H9 (cell line): ENCODE measurements at places on chromosomes 12 and 14. TPM values are rescaled to one million over a fixed set of nuclear protein-coding genes. Genes with fewer than 3 reads are reported as not detected.

DNA sequence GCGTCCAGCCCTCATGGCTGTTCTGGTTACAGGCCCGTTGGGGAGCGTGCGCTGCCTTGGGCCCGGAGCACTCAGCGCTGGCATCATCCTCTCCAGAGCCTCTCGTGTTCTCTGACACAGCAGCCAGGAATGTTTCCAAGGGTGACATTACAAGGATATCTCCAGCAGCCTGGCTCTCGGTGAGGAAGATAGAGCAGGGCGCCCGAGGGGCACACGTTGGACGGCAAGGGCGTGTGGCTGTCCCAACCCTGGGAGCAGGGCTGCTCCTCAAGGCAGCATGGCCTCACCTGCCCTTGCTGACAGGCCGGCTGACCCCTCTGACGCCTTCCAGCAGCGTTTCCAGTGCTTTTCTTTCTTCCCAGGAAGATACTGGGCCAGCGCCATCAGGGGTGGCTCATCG lies 14.4 kb downstream of the LRCOL1 start:
- DNase-seq: no peak

DNA sequence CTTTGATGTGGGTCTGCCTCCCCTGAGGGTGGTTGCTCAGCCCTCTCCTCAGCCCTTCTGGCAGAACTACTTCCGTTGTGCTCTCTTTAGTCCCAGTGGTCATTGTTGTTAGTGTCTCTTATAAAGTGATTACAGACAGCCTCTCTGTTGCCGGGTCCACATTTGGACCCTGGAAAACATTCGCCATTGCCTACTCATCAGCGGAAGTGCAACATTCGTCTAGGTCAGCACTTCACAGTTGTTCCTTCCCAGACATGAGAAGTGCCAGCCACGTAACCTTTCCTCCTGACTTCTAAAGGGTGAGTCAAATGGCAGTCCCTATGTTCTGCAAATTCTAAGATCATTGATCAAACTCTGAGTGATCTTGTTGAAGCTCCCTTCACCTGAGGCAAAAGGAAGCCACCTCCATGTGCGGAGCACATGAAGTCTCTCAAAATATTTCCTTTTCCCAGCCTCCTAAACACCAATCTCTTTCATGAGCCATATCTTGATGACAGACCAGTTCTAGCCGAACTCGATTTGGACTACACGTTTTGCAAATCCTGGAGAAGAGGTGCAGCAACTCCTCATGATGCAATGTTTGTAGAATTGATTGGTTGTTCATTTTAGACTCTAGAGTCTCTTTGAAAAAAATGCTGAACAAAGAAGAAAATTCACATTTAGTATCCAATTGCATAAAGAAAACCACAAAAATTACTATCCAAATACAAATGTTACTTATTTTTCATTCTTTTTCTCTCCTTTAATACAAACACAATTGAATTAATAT lies 163.8 kb downstream of the RPL10L start:
- no peak for DNase-seq

The DDIT3 gene
- total RNA-seq: 12.8 and 14.1 TPM in 2 replicates

GRCh38 chr12:40241741-40242140 lies 16.9 kb downstream of the LRRK2 start:
- DNase-seq: no peak

DNA sequence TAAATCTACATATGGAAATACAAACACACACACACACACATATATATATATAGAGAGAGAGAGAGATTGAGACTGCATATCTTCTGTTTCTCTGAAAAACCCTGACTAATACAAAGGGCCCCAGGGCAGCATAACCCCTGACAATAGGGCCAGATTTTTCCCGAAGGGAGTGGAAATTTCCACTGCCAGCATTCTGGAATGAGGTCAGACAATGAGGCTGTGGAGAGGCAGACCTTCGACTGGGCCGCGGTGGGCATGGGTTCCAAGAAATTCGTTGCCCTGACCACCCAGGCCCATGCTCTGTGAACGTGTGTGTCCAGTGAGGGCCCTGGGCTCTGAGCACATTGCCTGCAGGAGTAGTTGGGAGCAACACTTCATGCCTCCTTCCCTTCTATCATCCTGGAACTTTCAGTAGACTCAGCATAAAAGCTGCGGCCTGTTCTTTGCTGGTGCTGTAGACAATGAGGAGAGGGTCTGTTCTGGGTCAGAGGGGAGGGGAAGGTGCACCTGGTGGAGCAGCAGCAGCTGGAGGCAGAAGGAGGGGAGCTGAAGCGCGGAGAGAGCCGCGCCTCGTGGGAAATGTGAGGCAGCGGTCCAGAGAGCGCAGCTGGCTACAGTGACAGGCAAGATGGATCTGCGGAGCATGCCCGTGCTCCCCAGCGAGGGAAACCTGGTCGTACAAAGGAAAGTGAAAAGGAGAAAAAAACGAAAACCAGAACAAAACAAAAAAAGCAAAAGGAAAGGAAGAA lies 25.6 kb upstream of the CCDC60 start:
- peak; percentile 48 for DNase-seq

- no peak for DNase-seq
These were observed 6.6 kb downstream of the APPL2 start for GRCh38 chr12:105229371-105229770.

The ASPG gene
- 0.24 and 0.33 TPM in 2 replicates for total RNA-seq

The P2RX2 gene
- total RNA-seq: 1.8 and 2.2 TPM in 2 replicates

- DNase-seq: no peak
These were observed 76.7 kb downstream of the TTC8 start for GRCh38 chr14:88901189-88901588.

- DNase-seq: no peak
These were observed 8.4 kb upstream of the PIANP start for GRCh38 chr12:6708960-6709394.

The TMEM253 gene
- 1.9 and 2.2 TPM in 2 replicates for total RNA-seq

The FGD4 gene
- 53.9 and 54.3 TPM in 2 replicates for total RNA-seq

GRCh38 chr14:61213920-61214319 lies 67.2 kb downstream of the TMEM30B start:
- no peak for DNase-seq

DNA sequence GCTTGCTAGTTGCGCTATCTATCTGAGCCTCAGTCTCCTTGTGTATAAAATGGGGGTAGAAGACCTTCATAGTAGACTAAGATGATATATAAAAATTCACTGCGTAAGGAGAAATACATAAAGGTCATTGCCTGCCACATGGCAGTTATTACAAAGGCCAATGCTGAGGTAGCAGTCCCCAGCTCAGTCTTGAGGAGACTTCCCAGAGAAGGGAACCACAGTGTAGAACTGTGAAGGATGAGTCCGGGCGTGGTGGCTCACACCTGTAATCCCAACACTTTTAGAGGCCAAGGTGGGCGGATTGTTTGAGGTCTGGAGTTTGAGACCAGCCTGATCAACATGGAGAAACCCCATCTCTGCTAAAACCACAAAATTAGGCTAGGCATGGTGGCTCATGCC lies 17.1 kb upstream of the SP7 start:
- DNase-seq: no peak

DNA sequence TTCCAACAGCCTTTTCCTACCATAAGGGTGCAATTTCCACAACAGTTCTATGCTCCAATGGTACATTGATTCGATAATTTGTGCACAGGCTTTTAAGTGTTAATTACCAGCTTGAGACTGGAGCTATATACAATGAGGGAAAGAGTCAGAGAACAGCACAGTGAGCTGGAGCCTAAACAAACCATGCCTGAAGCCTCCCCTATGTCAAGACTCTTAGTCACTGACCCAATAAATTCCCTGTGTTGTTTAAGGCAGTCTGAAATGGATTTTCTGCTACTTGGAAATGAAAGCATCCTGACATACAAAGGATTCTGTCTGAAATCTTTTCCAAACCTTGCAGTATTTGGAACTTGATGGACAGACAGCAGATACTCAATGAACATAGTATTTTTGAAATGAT lies 149.0 kb downstream of the EFCAB11 start:
- no peak for DNase-seq

GRCh38 chr12:55019784-55020183 lies at the start of gene NEUROD4:
Gene NEUROD4 (plus strand): TSS chr12:55019974. CDS start chr12:55026440, 6,466 bp downstream.
- peak; percentile 98 for DNase-seq

- DNase-seq: no peak
These were observed 305.5 kb downstream of the AEBP2 start for GRCh38 chr12:19744705-19745218.

The NTN4 gene
- 0.13 and 0.17 TPM in 2 replicates for total RNA-seq

- DNase-seq: no peak
These were observed 388.3 kb upstream of the GARIN6 start for GRCh38 chr12:99259040-99259934.

DNA sequence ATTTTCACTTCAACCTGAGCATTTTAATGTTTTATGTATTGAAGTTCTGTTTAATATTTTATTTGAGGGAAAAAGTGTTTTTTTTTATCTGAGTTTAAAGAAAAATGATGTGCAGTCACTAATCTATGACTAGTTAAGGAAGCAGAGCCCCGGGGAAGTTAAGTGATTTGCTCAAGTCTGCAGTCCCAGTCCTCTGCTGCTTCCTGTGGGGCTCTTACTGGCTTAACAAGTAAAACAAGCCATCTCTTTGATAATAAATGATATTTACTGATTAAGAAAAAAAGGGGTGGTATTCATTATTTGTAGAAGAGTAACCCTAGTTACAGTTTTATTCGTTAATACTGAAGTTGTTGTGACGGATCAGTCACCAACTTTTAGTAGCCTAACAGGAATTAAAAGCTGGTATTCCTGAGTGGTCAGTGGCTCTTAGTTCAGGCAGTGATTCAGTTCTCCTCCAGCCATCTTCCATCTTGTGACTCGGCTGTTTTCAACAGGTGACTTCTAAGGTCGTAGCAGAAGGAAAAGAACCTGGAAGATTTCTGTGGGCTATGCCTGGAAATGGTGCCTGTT lies 21.7 kb downstream of the BICDL1 start:
- no peak for DNase-seq

DNA sequence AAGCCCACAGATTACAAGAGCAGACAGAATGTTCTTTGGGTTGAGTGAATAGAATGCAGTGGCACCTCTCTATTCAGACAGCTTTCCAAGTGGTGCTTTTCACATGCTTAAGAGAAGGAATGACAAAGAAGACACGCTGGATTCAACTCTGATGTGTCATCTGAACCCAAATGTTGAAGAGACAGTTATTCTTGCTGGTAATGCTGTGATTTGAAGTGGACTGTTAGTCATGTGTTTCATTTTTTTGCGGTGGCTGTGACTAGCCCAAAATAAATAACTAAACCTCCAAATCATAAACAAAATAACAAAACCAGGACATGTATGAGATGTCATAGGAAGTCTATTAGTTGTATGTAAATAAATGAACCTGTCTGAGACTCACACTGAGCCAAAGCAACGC lies 391.8 kb upstream of the PRICKLE1 start:
- DNase-seq: no peak

DNA sequence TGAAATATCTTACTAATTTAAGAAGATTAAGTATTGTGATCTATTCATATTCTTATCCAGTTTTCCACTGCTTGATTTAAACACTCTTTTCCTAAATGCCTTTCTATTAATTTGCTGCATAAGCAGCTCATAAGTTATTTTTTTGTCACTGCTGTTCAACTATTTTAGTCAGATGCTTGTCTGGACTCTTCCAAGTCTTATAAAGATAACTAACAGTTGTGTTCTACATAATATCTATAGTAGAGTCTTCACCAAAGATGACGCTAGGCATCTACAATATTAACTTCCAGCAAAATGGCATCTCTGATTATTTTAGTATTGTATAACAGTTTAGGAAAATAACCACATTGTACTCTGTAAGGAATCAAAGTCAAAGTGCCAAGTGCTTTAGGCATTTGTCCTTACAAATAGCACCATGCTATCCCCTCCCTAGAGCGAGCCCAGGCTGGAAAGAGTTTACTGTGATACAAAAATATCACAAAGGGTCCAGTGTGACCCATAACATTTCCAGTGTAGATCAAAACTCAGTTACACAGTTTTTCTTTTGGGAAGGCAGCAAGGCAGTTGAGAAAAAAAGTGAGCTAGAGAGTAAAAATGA lies 98.2 kb downstream of the DENND5B start:
- no peak for DNase-seq

GRCh38 chr14:20986811-20987210 lies 3.0 kb upstream of the METTL17 start:
- DNase-seq: no peak

DNA sequence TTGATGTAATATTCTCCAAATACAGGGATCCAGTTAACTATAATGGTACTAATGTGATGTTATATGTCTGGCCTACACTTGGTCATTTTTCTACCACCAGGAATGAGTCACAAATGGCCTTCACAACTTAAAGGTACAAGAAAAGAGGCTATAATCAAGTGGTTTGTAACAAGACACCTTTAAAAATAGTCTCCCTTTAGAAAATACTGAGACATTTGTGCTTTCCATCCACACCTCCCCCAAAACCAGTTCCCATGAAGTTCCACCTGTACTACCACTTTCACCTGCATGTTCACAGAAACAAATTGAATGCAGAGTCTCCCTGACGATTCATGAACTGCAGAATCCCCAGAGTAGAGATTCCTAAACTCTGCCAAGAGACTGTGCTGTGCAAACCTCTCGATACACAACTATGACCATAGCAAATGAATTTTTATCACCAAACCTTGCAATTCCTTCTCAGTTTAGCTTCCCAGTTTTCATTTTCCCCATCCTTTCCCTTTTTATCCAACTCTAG lies 6.0 kb downstream of the BTG1 start:
- DNase-seq: no peak

- DNase-seq: no peak
These were observed 129.0 kb upstream of the BCL2L14 start for GRCh38 chr12:11941606-11942337.

- no peak for DNase-seq
These were observed 40.5 kb upstream of the PTGR2 start for GRCh38 chr14:73811164-73811503.
